Stimulated activated CD8-positive, alpha-beta memory T cell treated with anti-CD3 and anti-CD28 coated beads, Interleukin-12 subunit alpha, Interleukin-12 subunit beta, amount 100 ng/mL, for 4 hours (primary cell): ENCODE measurements at places on chromosomes 12 and 14.

DNA sequence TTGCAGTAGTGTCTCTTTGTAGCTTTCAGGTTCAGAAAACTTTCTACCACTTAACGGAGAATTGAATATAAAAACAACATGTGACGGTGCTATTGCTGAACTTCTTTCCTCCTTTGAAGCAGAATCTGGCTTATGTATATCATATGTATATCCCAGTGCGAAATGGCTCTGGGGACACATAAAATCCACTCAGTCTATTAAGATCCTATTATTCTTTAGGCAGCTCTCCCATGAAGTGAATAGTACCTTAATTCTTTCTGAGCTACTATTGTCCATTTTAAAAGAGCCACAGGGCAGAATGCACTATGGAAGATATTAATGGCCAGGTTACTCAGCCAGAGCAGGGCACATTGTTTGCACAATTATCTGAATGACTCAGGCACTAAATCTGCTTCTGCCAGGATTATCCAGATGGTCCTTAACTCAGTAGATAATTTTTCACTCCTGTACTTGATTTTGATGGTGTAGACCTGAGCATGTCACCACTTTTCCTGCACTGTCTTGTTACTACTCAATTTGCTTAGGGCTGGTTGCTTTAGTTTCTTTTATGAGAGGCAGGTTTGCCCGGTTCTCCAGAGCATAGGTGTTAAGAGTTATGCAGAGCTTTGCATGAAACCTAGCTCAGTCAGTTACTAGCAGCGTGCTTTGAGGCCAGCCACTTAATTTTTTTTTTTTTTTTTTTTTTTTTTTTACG, 5.5 kb downstream of the CNTN1 start:
- DNase-seq, result no peak

- no peak for DNase-seq
Measured at GRCh38 chr14:105887692-105888091, 361.3 kb downstream of the TMEM121 start.

DNA sequence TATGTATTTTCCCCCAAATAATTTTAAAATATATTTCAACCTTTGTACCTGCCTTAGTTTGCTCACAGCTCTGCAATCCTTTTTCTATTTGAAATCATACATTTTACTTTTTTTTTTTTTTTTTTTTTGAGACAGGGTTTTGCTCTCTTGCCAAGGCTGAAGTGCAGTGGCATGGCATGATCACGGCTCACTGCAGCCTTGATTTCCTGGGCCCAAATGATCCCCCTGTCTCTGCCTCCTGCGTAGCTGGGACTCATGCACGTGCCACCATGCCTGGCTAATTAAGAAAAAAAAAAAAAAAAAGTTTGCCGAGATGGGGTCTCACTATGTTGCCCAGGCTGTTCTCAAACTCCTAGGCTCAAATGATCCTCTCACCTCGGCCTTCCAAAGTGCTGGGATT, 1.3 kb upstream of the SYCP3 start:
- DNase-seq, result no peak

GRCh38 chr14:86787717-86788116, 1205.3 kb downstream of the GALC start:
- no peak for DNase-seq

GRCh38 chr12:124322271-124322998, 27.5 kb downstream of the RFLNA start:
- no peak for DNase-seq

- DNase-seq, result no peak
Measured at GRCh38 chr12:109098183-109098604, 797 bp downstream of the UNG start.

GRCh38 chr14:103143506-103143905, 20.2 kb downstream of the TNFAIP2 start:
- no peak for DNase-seq

GRCh38 chr14:61538464-61539022, 156.8 kb upstream of the HIF1A start:
- no peak for DNase-seq

DNA sequence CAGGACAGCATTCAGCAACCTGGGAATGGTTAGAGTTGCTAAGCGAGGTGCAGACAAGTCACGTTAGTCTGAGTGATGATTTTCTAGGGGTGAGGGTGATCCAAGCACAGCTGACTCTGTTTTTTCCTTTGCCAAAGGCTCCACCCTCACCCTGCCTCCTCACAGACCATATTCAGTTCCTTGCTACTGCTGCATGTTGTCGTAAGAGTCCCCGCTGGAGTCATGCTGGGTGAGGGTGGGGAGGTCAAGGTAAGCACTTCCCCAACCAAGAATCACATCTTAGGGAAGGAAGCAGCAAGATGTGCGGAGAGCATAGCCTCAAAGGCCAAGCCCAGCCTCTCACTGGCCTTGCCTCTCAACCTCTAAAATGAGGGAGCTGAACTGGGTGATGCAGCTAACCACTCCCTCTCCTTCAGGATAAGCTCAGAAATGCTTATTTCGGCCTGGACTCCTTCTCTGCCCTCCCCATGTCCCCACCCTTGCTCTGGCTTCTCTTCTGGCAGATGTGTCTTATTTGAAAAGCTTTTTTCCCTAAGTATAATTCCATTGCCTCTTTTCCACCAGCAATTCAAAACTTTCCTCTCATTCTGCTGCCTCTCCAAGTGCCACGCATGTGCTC, 66.9 kb upstream of the ACTN1 start:
- no peak for DNase-seq

- no peak for DNase-seq
Measured at GRCh38 chr14:75383721-75384120, 44.1 kb upstream of the JDP2 start.

- DNase-seq, result no peak
Measured at GRCh38 chr12:108613548-108613947, 15.7 kb upstream of the TMEM119 start.

DNA sequence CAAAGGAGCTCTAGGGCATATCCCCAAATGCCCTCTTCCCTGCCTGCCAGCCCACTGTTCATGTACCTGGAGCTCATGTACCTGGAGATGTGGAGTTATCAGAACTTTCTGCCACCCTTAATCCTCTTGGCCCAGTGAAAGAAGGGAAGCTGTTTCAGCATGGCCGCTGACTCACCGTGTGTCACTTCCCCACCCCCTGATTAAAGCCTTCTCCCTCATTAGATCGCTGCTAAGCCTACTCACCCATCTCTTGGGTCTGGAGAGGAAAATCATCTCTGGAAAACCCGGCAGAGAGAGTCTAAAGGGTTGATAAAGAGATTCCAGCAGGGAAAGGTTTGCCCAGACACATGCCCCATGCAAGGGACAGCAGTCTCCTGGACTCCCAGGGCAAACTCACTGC, 4.5 kb upstream of the LTBP2 start:
- DNase-seq, result no peak

DNA sequence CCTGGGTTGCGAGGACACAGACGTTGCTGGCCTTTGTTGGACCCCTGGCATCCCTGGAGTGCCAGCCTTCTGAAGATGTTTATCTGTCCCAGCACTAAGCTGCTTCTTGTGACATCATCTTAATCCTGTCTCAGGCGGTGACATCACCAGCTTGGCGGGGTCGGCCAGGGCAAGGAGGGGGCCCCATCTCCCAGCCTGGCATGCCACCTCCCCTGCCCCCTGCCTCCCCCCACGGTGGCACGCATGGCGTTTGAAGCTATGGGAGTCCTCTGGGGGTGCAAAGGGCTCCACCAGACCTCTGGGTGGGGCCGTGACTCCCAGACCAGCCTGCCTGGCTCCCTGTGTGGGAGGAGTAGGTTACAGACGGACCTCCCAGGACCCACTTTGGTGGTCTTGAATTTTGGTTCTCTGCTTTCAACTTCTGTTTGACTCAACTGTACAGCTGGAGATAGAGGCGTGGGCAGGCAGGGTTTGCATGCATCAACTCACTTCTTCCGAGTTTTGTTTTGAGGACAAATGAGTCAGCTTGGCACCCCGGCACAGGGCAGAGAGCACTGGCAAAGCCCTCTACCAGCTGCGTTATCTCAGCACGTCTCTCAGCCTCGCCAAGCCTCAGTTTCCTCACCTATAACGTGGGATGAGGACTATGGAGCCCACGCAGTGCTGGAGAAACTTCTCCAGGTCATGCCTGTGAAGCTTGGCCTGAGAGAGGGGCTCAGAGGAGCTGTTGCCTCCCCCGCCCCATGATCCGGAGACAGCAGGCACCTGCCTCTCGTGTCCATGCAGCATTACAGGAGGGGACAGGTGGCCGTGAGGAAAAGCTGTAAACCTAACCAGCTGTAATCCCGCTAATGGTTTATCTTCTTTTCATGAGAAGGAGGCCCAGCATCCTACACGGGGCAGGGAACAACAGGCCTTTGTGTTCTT, 38.8 kb upstream of the EML1 start:
- no peak for DNase-seq

- no peak for DNase-seq
Measured at GRCh38 chr12:128844031-128844635, 9.1 kb upstream of the GLT1D1 start.

DNA sequence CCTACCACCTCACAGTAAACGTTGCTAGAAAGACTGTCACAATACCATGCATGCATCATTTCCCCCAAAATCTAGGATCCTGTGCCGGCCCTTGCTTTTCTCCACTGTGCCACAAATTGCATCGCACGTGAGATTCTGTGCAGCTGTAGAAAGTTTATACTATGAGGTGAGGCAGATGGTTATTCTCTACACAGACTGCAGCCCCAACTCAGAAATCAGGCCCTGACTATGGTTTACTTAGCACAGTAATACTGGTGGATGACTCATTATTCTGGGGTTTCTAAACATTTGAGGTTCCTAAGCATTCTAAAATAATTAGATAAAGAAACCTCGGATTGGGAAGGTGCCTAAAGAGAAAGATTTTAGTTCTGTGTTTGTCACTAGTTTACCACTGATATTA, 163.8 kb upstream of the CCDC198 start:
- no peak for DNase-seq

GRCh38 chr14:54085232-54085761, 128.7 kb upstream of the BMP4 start:
- DNase-seq, result no peak

- DNase-seq, result no peak
Measured at GRCh38 chr12:130595566-130595965, 120.5 kb downstream of the RIMBP2 start.

- no peak for DNase-seq
Measured at GRCh38 chr12:131415781-131416180, 295.1 kb upstream of the SFSWAP start.

DNA sequence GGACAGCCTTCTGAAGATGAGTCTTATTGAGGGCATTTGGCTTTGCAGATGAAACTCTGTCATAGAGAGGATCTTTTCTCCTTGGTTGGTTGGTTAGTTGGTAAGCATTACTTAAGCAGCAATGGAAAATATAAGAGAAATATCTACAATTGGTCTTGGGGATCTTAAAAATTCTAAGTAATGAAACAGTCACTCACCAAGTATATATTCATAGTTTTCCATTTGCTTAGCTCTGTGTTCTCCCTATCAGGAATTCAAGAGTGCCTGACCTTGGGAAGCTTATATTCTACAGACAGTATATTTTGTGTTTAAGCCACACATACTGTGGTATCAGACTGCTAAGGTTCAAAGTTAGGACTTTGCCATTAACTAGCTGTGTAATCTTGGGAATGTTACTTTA, at the start of gene OR5AU1:
Gene OR5AU1, minus strand, starts transcription at position 101 of the 400 bp plus-strand sequence. CDS start 191 bp downstream, outside the sequence.
- DNase-seq, result no peak

- no peak for DNase-seq
Measured at GRCh38 chr14:89794096-89794495, 160.4 kb downstream of the EFCAB11 start.

DNA sequence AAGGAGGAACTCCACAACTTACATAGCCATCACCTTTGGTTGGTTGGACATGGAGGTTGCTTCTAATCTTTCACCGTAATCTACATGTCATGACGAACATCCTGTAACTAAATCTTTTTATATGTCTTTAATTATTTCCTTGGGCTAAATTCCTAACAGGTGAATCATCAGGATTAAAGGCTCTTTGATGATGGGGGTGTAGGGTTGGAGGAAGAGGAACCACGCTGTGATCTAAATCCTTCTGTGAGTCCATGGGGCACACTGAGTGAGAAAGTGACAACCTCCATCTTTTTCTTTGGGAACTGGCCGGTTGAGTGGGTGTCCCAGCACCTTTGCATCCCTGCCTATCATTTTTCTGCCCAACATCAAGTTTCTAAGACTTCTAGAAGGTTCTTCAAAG, 31.1 kb upstream of the MAP1LC3B2 start:
- DNase-seq, result no peak

DNA sequence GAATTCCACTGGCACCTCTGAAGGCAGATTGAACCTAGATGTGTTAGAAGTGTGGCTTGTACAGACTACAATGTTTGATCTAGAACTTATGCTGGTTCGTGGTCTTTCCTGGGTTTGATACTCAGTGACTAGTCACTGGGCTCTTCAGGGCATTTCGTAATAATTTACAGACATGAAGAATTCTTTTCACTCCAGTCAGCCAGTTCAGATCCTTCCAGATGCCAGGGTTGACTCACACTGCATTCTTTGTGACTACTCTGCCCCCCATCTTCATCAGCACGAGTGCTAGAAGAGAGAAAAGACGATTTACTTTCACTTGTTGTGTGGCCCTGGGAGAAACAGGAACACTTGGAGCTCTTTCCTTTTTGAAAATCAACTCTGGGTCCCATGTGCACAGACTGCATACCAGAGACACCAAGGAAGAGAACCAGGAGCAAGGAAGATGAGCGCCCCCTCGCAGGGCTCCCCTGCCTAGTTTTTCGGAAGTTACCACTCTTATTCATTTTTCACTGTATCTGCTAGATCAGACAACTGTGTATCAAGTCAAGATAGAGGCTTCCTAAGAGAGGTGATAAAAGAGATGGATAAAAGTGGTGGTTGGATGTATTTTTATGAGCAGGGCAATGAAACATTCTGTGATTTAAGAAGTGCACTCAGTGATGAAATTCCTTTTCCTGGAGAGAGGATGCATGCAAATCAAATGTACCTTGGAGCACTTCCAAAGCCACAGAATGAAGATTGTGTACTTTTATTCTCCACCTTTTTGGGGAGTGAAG, 33.5 kb upstream of the EVL start:
- no peak for DNase-seq

- no peak for DNase-seq
Measured at GRCh38 chr12:40444174-40444573, 219.4 kb downstream of the LRRK2 start.

- DNase-seq, result no peak
Measured at GRCh38 chr14:46818147-46818546, 166.6 kb upstream of the RPL10L start.

GRCh38 chr14:91293281-91293680, 48.8 kb upstream of the GPR68 start:
- no peak for DNase-seq

DNA sequence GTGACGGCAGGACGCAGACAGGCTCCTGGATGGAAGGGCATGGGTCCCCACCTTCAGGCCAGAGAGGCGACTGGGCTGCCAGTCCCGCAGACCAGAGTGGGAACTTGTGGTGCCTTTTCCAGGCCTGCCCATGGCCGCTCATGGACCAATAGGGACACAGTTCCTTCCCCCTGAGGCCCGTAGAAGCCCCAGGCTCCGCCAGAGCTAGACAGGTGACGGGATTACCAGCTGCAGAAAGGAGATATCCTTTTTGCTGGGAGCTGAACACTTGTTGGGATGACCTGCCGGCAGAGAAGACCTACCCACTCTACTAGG, 73.6 kb upstream of the RASSF8 start:
- no peak for DNase-seq
